ENCODE measurements at places on chromosomes 5 and 9.
A peak's percentile ranks its signal among the peaks of the same experiment; 100 is the strongest.

GRCh38 chr5:78908173-78909061, 76.7 kb downstream of the ARSB start:
- DNase-seq: peak; percentile 90

GRCh38 chr5:65737842-65738241, 15.8 kb downstream of the NLN start:
- DNase-seq: no peak

DNA sequence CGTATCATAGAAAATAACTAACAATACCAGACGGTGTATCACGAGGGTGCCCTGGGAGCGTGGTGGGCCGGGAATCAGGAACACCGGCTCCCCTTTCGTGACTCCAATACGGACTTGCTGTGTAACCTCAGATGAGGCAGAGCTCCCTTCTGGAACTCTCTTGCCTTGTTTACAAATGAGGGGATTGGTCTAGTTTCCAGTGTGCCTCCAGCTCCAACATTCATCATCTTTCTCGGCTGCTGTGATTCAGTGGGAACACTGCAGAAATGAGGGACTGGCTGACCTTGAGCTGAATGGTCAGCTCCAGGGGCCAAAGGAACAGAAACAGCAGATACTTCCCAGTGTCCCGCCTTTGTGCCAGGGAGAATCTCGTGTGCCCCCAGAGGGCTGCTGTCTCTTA, 22.6 kb upstream of the TGFBI start:
- DNase-seq: no peak

- no peak for DNase-seq
These were observed 586.9 kb downstream of the TLE4 start for GRCh38 chr9:80158554-80159170.

DNA sequence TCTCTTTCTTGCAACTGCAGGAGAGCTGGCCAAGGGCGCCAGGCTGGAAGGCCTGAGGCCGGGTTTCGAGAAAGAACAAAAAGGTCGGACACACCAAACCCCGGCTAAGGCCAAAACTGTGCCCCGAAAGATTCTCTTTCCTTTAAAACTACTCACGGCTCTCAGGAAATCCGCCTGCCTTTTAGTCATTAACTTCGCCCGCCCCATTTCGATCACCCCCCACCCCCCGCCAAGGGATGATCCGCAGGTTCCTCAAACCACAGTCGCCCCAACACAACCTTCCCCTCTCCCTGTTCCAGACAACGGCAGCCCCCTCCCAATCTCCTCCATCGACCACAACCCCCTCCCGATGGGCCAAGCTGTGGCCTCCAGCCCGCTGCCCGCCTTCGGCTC, 536 bp downstream of the FEM1C start:
- no peak for DNase-seq

- no peak for DNase-seq
These were observed 56.0 kb downstream of the GABBR2 start for GRCh38 chr9:98652741-98653140.

DNA sequence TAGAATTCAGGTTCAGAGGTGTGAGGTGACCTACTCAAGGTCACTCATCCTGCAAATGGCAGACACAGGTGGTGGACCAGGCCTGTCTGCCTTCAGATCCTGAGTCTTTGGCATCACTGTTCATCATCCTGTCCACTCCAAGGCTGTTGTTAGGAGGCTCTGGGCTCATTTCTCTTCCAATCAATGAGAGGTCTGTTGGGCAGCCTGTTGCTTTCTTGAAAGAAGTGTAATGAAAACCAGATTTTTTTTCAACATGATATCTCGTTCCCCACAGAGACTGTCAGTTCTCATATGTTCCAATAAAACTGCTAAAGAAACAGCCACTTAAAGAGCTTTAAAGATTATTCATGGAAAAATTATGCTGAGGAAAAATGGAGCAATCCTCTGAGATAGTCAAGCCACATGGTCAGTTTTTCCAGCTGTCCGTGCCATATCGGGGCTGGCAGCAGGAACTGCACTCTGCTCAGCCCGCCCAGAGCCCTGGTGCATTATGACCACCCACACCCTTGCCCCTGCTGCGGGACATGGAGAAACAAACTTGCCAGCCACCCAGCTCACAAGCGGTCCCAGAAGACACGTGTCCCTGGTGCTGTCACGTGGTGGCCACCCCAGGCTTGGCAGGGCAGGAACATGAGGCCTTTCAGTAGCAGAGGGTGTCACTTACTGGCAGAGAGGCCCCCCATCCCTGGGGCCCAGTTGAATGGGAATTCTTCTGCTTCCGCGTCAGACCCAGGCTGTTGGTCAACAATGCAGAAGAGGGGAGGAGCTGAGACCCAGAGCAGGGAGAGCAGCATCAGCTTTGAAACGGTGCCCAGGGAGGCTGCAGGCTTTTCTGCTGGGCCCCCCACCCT, 63.7 kb upstream of the ANGPTL2 start:
- DNase-seq: no peak

GRCh38 chr9:112615584-112616266, 102.2 kb downstream of the INIP start:
- DNase-seq: no peak

GRCh38 chr5:170228762-170229435, 3.9 kb upstream of the C5orf58 start:
- no peak for DNase-seq

- no peak for DNase-seq
These were observed 8.3 kb upstream of the FCHO2 start for GRCh38 chr5:72947498-72947897.

GRCh38 chr9:121992571-121993212, 100.4 kb downstream of the TTLL11 start:
- peak; percentile 67 for DNase-seq

DNA sequence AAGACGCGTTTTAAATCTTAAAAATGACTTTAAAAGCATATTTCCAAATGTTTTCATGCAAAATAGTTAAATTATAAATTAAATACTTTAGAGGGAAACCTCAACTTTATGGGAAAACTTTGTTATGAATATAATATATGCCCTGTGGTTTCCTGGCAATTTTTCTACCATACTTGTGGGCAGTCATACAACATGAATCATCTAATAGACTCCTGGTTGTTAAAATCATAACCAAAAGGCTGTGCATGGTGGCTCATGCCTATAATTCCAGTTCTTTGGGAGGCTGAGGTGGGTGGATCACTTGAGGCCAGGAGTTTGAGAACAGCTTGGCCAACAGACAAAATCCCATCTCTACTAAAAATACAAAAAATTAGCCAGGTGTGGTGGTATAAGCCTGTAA, 18.2 kb downstream of the ATP10B start:
- no peak for DNase-seq

DNA sequence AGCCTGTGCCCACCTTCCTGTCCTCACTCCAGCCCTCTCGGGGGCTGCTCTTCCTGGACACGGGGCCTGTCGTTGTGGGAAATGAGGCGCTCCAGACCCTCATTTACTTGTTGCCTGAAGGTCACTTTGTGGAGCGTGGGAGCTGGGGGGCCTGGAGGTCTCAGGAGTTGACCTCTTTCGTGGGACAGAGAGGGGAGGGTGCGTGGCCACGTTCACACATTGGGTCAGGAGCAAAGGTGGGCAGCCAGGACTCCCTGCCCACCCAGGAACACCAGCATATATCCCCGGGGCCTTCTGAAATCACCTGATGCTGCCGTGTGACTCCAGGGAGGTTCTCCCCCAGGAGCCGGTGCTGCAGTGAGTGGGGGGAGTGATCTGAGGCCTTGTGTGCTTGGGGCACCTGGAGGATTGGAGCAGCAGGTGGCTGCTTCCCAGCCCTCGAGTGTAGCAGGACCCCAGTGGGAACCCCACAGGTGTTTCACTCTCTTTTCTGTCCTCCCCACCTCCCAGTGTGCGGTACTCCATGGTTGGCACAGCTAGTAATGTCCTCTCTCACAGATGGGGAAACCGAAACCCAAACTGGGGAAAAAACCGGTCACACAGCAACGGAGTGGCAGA, 20.3 kb downstream of the NCS1 start:
- DNase-seq: no peak

- no peak for DNase-seq
These were observed 478 bp upstream of the GGTA1 start for GRCh38 chr9:121500165-121500478.

DNA sequence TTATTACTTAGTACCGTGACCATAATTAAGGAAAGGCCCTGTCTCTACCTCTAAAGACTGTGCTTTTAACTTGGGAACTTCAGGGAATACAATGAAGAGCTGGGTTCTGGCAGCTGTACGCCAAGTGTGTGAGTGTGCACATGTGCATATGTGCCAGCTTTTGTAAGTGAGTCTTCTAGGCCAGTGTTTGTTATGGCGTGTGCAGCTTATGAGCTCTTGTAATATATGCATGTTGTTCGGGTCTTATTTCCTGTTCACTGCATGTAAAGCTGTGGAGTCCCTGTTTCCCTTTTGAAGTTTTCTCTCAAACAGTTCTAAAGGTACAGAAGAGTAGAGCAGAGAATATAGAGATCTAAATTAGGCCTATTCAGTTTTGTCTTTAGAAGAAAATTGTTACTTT, 30.5 kb downstream of the TGFBR1 start:
- DNase-seq: no peak

GRCh38 chr5:154418344-154418820, 27.4 kb upstream of the SAP30L start:
- DNase-seq: peak; percentile 7

GRCh38 chr5:68225188-68225910, 9.8 kb downstream of the PIK3R1 start:
- no peak for DNase-seq
